H4 (cell line): ENCODE measurements at places on chromosomes 1 and 21. TPM values are rescaled to one million over a fixed set of nuclear protein-coding genes. Genes with fewer than 3 reads are reported as not detected.
A peak's percentile ranks its signal among the peaks of the same experiment; 100 is the strongest.

DNA sequence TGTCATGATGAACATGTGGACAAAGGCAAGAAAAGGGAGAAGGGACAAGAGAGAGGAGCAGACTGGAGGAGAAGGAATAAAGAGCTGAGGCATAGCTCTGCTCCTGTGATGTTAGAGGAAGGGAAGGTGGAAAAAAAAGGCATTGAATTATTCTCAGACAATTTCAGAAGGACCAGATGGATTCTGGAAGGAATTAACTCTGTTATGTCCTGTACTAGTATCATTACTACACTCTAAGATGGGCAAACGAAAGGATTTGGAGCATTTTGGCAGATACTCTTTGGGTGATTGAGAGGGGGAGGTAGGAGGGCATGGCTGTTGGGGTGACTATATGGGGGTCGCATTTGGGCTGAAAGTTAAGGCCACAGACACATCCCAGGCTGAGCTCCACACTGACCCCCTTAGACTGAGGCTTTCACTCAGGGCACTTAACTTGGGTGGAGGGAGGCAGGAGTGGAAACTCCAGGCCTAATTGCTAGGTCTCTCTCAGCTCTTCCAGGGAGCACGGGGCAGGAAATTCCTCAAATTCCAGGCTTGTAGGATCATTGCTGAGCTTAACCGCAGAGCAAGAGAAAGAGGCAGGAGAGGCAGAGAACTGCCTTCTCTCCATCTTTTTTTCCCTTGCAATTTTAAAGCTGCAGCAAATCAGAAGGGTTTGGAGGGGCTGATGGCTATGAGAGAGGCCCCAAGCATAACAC lies 25.9 kb downstream of the KIRREL1 start:
- peak; percentile 96 for DNase-seq

DNA sequence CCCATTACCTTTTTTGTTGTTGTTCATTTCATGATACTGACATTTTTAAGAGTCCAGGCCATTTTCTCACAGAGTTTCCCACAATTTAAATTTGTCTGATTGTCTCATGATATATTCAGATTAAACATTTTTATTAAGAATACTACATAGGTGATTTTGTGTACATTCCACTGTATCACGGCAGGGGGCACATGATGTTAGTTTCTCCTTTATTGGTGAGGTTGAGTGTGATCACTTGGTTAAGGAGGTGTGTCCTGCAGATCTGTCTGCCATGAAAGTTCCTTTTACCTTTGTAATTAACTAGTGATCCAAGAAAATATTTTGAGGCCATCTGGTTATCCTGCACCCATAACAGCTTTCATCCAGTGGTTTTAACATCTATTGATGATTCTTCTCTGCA lies 11.8 kb downstream of the RTCA start:
- DNase-seq, result no peak

The OLIG2 gene
- 1.5 and 1.7 TPM in 2 replicates for total RNA-seq

GRCh38 chr21:16069178-16070112 lies 339.7 kb downstream of the USP25 start:
- no peak for DNase-seq

GRCh38 chr1:85388416-85388815 lies 76.5 kb downstream of the DDAH1 start:
- no peak for DNase-seq

The KCND3 gene
- 0.08 and 0.14 TPM in 2 replicates for total RNA-seq

GRCh38 chr1:23477359-23478144 lies 6.4 kb downstream of the ASAP3 start:
- no peak for DNase-seq

The FCRL4 gene
- total RNA-seq, result not detected in 2 replicates

- no peak for DNase-seq
Observed at GRCh38 chr1:23611601-23612327, 52.5 kb upstream of the ID3 start.

The LRRC7 gene
- 0.10 TPM in 1 of 2 replicates, not detected in the other for total RNA-seq

The FHL3 gene
- 16.5 and 20.3 TPM in 2 replicates for total RNA-seq

- no peak for DNase-seq
Observed at GRCh38 chr1:12053752-12054548, 9.2 kb upstream of the TNFRSF8 start.

The GPR157 gene
- 1.9 TPM in 2 replicates for total RNA-seq

The SPRR2F gene
- total RNA-seq, result not detected in 2 replicates

GRCh38 chr1:54571326-54571725 lies 23.3 kb downstream of the ACOT11 start:
- no peak for DNase-seq

The KLF17 gene
- total RNA-seq, result not detected in 2 replicates

The BATF3 gene
- total RNA-seq, result 3.8 and 6.5 TPM in 2 replicates

DNA sequence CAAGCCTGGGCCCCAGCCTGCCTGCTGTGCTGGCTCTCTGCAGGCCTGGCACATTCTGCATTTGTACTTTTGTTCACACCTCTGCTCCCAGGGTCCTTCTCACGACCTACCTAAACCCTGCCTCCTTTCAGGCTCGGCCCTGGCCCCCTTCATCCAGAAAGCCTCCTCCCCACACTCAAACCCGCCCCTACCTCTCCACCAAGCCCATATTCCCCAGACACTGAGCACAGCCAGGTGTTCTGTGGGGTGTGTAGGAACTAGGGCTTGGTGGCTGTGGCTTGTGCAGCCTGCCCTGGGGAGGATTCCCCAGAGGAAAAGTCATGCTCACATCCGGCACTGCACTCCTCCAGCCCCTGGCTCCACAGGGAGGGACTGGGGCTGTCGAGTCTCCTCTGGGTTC lies 8.2 kb upstream of the MIXL1 start:
- DNase-seq, result no peak

The PRAMEF1 gene
- total RNA-seq, result not detected in 2 replicates

The ARHGEF16 gene
- 0.58 and 0.97 TPM in 2 replicates for total RNA-seq

DNA sequence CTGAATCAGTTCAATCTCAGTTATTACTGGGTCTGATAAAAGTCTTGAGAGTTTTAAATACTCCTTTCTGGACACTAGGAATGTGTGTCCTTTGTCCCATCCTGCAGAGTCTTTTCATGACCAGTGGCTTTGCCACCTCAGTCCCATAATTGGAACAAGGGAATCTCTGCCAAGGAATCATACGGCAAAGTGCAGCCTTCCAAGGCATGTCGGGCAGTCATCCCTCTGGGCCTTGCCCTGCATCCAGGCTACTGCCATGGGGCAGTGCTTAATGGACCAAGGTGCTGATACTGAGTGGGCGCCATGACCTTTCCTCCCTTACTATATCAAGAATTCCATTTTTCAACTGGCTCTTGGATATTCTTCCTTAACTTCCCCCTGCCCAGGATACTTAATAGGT lies 195.3 kb downstream of the ZC3H11B start:
- no peak for DNase-seq

GRCh38 chr1:179372160-179372559 lies 6.4 kb downstream of the AXDND1 start:
- DNase-seq, result no peak

The ADAMTS5 gene
- 0.06 and 0.50 TPM in 2 replicates for total RNA-seq

GRCh38 chr1:244163861-244164510 lies 112.9 kb downstream of the ZBTB18 start:
- DNase-seq, result peak; percentile 96

The THEMIS2 gene
- 0.75 and 2.6 TPM in 2 replicates for total RNA-seq

The DISC1 gene
- total RNA-seq, result 3.4 and 3.8 TPM in 2 replicates

- DNase-seq, result peak; percentile 70
Observed at GRCh38 chr1:202625416-202626360, 84.6 kb downstream of the SYT2 start.

The FNDC5 gene
- 0.12 and 0.15 TPM in 2 replicates for total RNA-seq

The GBP4 gene
- 1.0 and 2.5 TPM in 2 replicates for total RNA-seq

DNA sequence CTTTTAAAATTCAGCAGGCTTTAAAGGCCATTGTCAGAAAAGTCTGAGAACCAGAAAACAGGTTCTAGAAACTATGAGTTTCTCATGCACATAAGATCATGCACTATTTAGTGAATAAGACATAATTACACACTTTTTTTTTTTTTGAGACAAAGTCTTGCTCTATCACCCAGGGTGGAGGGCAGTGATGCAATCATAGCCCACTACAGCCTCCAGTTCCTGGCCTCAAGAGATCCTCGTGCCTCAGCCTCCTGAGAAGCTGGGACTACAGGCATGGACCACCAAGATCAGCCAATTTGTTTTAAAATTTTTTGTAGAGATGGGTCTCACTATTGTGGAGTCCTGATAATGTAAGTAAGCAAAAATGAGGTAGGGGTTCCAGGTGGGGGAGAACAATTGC lies 134.9 kb downstream of the VAV3 start:
- DNase-seq, result no peak
